ENCODE measurements at places on chromosomes 12 and 14.
A peak's percentile ranks its signal among the peaks of the same experiment; 100 is the strongest.

DNA sequence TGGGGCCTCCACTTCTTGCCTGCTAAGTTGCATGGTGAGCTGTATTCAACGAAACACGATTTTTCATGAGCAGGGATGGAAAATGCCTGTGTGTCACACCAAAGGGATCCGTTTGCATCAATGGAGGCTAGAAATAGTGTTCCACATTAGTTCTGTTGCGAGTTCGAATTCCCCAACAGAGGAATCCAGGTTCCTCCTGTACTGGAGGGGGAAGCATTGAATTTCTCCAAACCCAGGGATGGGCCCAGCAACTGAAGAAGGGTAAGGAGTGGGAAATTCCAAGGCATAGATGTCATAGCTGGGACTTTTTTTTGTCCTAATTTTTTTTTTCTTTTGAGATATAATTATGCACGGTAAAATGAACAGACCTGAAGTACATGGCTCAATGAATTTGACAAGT, 336.2 kb downstream of the DPF3 start:
- no peak for DNase-seq

GRCh38 chr12:131915000-131915689, 13.9 kb upstream of the PUS1 start:
- no peak for DNase-seq

- no peak for DNase-seq
Observed at GRCh38 chr14:86481104-86481503, 951.2 kb downstream of the FLRT2 start.

GRCh38 chr12:129937426-129937825, 33.6 kb upstream of the TMEM132D start:
- no peak for DNase-seq

GRCh38 chr12:89239534-89239933, 112.8 kb downstream of the DUSP6 start:
- no peak for DNase-seq

GRCh38 chr14:91317381-91318308, 73.1 kb upstream of the GPR68 start:
- DNase-seq: no peak

GRCh38 chr14:70832561-70833305, 23.4 kb upstream of the MAP3K9 start:
- DNase-seq: no peak

GRCh38 chr14:24366721-24367513, 1.1 kb upstream of the NFATC4 start:
- DNase-seq: peak; percentile 7

DNA sequence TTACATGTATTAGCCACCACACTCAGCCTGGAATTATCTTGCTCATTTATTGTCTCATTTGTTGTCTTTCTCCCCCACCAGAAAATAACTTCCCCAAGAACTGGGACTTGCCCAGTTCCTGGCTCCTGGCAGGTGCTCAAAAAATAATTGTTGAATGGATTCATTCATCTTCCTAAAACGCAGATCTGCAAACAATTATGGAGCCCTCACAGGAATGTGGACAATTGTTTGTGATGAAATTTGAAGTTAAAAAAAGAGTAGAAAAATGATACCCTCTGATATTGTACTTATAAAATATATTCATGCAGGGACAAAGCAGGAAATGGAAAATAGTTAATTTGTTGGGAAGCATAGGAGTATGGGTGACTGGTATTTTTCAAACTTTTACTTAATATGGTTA, 60.7 kb upstream of the MAP1LC3B2 start:
- DNase-seq: peak; percentile 31

GRCh38 chr12:98109266-98109665, 406.1 kb upstream of the TMPO start:
- no peak for DNase-seq

DNA sequence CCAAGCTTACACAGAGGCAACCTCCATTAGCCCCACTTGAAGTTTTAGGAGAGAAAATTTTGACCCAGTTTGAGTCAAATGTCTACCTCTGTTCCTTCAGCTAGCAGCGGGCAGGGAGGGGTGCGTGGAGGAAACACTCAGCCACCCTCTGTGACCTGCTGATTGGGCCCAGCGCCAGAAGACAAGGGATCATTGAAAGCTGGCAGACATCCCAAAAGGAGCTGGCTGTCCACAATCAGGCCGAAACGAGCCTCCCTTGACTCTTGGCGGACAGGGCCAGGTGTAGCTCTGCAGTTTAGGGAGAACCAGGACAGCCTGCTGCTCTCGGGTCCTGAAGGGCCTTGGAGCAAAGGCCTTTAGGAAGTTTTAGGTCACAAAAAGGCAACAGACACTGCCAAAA, 41.3 kb downstream of the CD9 start:
- no peak for DNase-seq

DNA sequence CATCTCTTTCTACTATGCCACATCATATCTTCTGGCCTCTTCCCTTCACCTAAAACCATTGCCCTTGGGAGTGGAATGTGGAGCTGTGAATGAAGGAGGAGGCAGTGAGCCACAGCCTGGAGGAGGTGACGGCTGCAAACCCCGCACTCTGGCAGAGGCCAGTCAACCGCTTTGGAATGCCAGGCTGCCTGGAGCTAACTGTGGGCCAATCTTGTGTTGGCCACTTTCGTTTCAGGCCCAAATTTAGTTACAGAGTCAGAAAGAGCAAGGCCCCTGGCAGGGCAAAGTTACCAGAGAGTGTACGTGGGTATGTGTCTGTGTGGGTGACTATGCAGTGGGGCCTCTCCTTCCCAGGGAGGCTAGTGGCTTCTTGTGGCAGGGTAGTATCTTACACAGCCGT, 40.1 kb downstream of the CACNA1C start:
- DNase-seq: no peak

DNA sequence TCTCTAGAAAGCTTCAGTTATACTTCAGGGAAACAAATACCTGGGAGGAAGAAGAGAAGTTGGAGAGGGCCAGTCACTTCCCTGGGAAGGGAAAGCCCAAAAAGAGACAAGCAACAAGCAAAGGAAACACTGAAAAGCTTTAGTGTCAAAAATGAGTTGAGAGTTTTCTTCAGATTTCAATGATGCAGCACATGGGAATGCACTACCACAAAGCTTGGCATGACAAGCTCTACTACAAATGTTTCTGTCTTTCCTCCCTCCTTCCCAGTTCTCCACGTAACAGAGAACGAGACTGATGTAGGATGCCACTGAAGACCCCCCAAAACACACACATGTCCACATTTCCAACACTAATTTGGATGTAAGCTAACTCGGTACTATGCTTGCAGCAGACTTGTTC, 26.8 kb upstream of the ADAMTS20 start:
- DNase-seq: no peak

- DNase-seq: peak; percentile 73
Observed at GRCh38 chr14:23555882-23556699, at the start of gene THTPA. Gene THTPA (plus strand): TSS chr14:23556271. CDS start chr14:23556758, 487 bp downstream.

DNA sequence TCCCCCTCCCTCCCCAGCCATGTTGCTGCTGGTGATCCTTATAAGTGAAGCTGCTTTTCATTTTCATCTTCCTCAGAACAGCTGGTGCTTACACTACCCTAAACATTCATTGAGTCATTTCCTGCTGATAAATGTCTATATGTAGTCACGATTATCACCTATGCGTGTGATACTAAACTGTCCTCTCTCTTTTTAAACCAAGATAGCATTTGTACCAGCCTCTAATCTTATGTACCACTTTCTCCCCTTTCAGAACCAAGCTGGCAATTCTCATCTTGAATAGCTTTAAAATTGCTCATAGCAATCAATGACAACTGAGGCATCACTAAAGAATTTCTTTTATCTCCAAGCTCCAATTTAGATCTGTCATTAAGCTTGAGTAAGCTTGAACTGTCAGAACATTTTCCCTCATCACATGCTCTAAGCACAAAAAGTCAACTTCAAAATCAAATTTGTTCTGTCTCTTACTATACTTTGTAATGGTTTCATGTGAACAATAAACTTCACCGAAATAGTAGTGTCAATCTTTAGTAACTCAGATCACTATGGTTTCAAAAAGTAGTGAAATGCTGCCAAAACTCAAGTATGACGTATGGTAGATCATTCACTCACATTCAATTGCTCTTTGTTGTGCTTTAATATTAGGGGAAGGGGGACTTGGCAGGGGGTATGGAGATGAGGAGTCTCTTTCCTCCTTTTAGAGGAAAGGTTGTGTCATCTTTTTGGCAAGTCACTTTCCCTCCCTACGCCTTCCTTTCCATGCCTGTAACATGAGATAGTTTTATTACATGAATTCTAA, 178.1 kb upstream of the NOVA1 start:
- DNase-seq: no peak

- DNase-seq: no peak
Observed at GRCh38 chr14:67942080-67942710, 122.6 kb downstream of the RAD51B start.

- peak; percentile 4 for DNase-seq
Observed at GRCh38 chr12:32947206-32948067, 50.9 kb upstream of the PKP2 start.

- DNase-seq: no peak
Observed at GRCh38 chr12:132486576-132486975, 3.4 kb upstream of the FBRSL1 start.

DNA sequence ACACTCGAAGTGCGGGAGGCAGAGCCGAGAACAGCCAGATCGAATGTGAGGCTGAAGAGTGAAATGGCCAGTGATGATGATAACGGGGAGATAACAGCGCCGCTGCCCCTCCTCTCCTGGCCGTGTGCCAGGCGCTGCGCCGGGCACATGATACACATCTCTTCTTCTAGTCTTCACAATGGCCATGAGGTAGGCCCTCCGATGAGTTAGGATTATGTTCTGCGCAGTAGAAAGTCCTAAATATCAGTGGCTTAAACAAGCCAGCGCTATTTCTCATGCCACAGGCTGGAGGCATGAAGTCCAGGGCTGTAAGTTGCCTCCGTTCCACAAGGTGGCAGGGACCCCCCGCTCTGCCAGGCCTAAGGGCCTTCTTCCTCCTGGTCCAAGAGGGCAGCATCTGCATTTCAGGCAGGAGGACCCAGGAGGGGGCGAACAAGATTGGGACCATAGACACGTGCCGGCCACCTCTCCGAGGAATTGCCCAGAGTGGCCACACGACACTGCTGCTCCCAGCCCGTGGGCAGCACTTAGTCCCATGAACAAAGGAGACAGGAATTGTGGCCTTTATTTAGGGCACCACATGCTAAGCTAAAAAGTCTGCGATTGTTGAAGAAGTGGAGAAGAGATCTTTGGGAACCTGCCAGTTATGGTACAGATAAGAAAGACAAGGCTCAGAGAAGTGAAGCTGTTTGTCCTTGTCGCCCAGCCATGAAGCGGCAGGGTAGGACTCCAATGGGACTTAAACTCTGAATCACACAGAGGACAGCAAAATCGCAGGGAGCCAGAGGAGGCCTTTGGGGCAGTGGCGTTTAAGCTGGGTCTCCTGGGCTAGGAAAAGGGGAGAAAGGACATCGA, 10.9 kb upstream of the HVCN1 start:
- DNase-seq: no peak

- DNase-seq: no peak
Observed at GRCh38 chr12:5720381-5721005, 224.6 kb downstream of the ANO2 start.

DNA sequence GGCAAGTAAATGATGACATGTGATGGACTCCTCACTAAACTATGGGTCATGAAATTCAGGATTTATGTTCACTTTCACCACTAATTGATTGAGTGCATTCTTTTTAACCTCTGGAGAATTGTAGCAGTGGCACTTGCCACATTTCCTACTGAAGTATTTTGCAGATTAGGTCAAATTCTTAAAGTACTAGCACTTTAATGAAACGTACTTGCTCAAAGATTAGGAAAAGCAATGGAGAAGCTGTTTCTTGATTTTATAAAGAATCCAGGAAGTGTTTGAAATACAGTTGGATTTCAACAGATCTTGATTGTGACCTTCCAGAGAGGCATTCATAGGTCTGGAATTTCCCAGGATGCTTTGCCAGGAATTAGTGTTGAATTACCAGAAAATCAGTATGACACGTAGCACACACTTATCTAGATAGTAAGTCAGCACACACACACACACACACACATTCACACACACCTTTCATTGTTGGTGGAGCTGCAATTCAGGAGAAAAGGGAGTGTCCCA, 162.6 kb downstream of the MYRFL start:
- peak; percentile 3 for DNase-seq

- no peak for DNase-seq
Observed at GRCh38 chr12:28409892-28410291, 219.6 kb downstream of the CCDC91 start.

DNA sequence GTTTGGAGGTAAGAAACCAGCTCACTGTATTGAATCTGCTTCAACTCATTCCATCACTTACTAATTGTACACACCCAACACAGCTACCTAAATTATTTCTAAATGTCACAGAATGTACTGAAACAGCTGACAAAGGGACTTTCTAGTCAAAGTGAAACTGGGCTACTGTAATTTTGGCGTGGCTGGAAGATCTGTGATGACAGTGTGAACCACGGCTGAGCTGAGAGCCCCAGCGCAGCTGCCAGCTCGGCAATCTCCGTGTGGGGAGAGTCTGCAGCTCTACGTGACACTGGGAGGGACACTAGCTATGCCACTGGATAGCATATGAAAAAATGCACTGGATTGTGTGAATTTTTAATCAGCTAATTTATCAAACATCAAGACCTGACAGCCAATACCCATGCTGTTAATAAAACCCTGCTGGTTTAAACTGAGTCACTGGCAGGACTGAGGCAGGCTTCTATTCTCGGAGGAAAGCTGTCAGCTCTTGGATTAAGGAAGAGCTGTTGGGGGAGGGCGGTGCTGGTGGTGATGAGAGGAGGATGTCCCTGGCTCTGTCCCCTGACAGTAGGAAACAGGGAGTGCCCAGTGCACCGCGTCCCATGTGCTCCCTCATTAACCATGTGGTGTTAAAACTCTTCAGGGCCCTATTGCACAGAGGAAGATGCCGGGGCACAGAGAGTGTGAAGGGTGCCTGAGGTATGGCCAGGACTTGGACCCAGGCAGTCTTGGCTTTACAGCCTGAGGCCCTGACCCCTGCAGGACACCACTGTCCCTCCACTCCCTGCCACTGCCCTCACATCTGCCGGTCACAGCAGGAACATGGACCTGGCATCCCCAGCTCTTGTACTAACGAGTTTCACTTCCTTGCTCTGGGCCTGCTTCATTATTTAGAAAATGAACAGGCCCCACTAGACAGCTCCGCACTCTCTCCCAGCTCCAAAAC, 13.3 kb downstream of the SLC15A4 start:
- no peak for DNase-seq

DNA sequence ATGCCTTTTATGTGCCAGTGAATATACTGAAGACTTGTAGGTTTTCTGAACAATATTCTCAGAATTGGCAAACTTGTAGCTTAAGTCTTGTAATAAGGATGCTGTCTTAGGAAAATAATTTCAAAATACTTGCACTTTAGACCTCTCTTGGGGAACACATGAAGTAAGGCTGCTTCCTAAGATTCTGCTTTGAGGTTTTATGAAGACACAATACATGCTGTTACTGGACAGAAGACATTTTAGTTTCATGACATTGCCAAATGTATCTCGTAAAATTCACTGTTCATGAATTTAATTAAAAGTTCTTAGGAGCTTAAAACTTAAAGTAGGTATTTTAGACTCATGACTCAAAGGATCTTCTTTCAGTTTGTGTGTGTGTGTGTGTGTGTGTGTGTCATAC, 80.7 kb downstream of the RAD51B start:
- no peak for DNase-seq

GRCh38 chr14:104826189-104826860, 25.4 kb downstream of the ZBTB42 start:
- peak; percentile 20 for DNase-seq

GRCh38 chr14:55722054-55722453, 142.0 kb downstream of the KTN1 start:
- no peak for DNase-seq
